ENCODE measurements at places on chromosomes 4 and X. TPM values are rescaled to one million over a fixed set of nuclear protein-coding genes. Genes with fewer than 3 reads are reported as not detected.

DNA sequence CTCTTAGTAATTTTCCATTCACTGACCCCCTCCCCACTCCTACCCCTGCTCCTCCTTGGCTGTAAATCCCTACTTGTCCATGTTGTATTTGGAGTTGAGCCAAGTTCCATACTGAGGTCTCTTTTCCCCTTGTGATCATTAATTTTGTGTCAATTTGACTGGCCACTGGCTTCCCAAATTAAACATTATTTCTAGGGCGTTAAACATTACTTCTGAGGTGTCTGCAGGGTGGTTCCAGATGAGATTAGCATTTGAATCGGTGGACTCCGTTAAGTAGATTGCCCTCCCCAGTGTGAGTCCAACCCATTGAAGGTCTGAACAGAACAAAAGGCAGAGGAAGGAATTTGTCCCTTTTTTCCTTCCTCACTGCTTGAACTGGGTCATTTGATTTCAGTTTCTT is 25.7 kb downstream of the SLC39A8 start:
- H3K27ac ChIP-seq = peak overlapping the region; percentile 70
- no peak overlapping the region for H3K4me3 ChIP-seq
- DNase-seq = no peak
- no peaks in the 10 kb centered on the region for H3K4me1 ChIP-seq

DNA sequence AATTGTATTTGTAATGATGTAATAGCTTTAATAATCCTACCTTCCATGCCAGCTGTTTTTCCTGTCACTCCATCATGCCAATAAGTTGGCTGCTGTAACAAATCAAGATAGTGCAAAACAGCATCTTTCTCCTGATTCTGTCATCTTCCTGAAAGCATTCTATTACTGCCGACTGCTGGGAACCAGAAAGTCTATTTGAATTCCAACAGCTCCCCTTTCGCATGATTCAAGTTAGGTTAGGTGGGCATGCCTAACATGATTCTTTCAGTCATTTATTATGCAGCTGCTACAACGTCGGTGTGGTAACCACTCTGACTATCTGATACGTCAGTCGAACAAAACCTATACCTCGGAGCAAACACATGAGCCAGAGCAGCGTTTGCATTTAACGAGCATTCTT is 127.9 kb upstream of the DMD start:
- peaks cover 5% of the 10 kb centered on the region for H3K27me3 ChIP-seq
- H3K36me3 ChIP-seq = no peaks in the 10 kb centered on the region
- H3K4me3 ChIP-seq = no peak overlapping the region
- H3K4me1 ChIP-seq = no peaks in the 10 kb centered on the region

The GYPE gene
- polyA plus RNA-seq = 0.70 TPM

DNA sequence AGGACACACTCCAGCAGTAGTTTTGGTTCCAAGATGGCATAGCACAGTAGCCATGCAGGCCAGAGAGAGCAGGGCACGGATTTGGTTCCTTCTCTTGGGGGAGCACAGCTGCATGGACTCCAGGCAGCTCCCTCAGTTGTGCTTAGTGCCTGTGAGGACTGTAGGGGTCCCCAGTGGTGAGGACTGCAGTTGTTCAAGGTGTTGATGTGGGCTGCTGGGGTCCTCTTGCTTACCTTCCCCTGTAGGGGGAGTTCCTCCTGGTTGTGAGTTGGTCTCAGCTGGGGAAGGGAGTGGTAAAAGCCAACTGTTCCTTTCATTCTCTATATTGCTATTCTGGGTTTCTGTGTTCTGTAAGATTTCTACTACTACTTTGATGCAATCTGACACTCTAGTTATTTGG is 606.5 kb downstream of the MAGEB5 start:
- no peaks in the 10 kb centered on the region for H3K4me1 ChIP-seq
- H3K36me3 ChIP-seq = no peaks in the 10 kb centered on the region
- no peak overlapping the region for H3K27ac ChIP-seq
- no peaks in the 10 kb centered on the region for H3K27me3 ChIP-seq

GRCh38 chr4:26873391-26874026 is 12.9 kb downstream of the STIM2 start:
- H3K27me3 ChIP-seq = no peaks in the 10 kb centered on the region
- no peak overlapping the region for H3K4me3 ChIP-seq
- no peak for DNase-seq
- H3K27ac ChIP-seq = peak overlapping the region; percentile 3

The GABRA4 gene
- not detected for polyA plus RNA-seq

DNA sequence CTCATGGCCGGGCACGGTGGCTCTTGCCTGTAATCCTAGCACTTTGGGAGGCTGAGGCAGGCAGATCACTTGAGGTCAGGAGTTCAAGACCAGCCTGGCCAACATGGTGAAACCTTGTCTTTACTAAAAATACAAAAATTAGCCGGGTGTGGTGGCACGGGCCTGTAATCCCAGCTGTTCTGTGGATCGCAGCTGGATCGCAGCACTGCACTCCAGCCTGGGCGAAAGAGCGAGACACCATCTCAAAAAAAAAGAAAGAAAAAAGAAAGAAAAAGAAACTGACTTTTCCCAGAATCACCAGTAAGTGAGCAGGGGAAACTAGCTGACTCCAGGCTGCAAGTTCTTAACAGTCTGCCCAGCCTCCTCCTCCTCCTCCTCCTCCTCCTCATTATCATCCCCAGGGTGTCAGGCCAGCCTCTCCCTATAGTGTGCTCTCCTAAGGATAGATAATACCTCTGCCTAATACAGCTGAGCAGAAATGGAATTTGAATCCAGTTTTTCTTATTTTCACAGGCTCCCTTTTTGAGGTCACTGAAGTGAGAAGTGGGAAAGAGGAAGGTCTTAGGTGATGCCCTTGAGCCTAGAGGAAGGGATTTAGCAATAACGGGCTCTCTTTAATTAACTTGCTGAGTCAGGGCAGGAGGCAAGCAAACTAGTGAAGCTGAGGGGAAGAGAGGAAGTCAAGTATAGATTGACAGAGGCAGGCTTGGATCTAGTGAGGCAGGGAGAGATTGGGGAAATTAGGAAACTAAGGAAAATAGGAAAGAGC is 11.8 kb upstream of the ELF2 start:
- DNase-seq = no peak
- H3K4me3 ChIP-seq = no peak overlapping the region
- H3K27ac ChIP-seq = no peak overlapping the region
- H3K27me3 ChIP-seq = no peaks in the 10 kb centered on the region
- no peaks in the 10 kb centered on the region for H3K4me1 ChIP-seq
- no peaks in the 10 kb centered on the region for H3K36me3 ChIP-seq

The TRAM1L1 gene
- 0.79 TPM for polyA plus RNA-seq

DNA sequence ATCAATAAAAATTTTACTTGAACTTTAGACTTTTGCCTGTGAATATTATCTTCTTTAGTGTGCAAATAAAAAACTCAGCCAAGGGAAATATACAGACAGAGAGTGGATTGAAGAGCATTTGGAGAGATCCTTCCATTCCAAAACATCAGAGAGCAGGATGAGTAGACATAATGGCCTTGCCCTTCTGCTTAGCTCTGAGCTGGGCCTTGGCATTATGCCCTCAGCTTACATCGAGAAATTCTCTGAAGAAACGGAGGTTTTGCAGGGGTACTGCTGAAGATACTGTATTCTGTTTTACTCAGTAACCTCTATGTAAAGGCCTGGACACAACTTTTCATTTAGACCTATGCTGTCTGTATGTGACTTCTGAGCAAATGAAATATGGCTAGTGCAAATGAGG is 317.4 kb downstream of the STIM2 start:
- no peaks in the 10 kb centered on the region for H3K27me3 ChIP-seq
- no peaks in the 10 kb centered on the region for H3K36me3 ChIP-seq
- no peaks in the 10 kb centered on the region for H3K4me1 ChIP-seq
- DNase-seq = no peak
- H3K4me3 ChIP-seq = no peak overlapping the region

The ADH1B gene
- 106 TPM for polyA plus RNA-seq

The CAMK2D gene
- 16.2 TPM for polyA plus RNA-seq

DNA sequence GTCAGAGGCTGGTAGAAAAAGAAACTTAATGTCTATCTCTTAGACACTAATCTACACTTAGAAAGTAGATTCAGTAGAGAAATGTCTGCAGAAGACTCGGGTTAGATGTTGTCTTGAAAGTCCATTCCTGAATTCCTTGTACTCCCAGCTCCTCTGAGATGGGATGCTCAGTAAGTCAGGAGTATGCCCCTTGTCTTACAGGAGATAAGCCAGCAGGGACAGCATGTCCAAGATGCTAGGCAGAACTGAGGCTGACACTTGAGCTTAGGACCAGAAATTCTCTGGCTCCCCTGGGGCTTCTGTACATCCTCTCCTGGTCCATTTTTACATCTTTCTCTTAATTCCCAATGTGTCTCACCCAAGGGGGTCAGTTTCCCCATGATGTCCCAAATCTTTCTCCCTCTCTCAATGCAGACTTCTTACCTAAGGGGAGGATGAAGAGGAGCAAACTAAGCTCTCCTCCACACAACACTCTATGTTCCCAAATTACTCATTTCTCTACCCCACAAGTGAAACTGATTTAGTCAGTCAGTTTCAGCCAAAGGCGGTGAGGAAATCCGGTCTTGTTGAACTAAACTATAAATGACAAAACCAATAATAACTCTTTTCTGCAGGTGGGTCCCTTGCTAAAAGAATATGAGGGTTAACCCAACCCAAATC is 558.2 kb upstream of the DIPK2B start:
- no peak overlapping the region for H3K4me3 ChIP-seq
- no peaks in the 10 kb centered on the region for H3K4me1 ChIP-seq
- H3K27ac ChIP-seq = peak overlapping the region; percentile 7
- DNase-seq = no peak
- H3K27me3 ChIP-seq = peaks cover 11% of the 10 kb centered on the region
- H3K36me3 ChIP-seq = no peaks in the 10 kb centered on the region

- H3K36me3 ChIP-seq = peaks cover 8% of the 10 kb centered on the region
- H3K27me3 ChIP-seq = no peaks in the 10 kb centered on the region
- DNase-seq = no peak
- H3K4me3 ChIP-seq = no peak overlapping the region
- H3K27ac ChIP-seq = no peak overlapping the region
- H3K4me1 ChIP-seq = no peaks in the 10 kb centered on the region
Observed at GRCh38 chr4:38086151-38086848, 126.1 kb downstream of the PTTG2 start.

GRCh38 chr4:8141935-8142334 is 16.7 kb downstream of the ABLIM2 start:
- H3K27ac ChIP-seq = no peak overlapping the region
- peaks cover 27% of the 10 kb centered on the region for H3K4me1 ChIP-seq
- no peaks in the 10 kb centered on the region for H3K27me3 ChIP-seq

The ZAR1 gene
- polyA plus RNA-seq = 0.22 TPM

The PAGE2 gene
- not detected for polyA plus RNA-seq

The MID1 gene
- polyA plus RNA-seq = 5.2 TPM

DNA sequence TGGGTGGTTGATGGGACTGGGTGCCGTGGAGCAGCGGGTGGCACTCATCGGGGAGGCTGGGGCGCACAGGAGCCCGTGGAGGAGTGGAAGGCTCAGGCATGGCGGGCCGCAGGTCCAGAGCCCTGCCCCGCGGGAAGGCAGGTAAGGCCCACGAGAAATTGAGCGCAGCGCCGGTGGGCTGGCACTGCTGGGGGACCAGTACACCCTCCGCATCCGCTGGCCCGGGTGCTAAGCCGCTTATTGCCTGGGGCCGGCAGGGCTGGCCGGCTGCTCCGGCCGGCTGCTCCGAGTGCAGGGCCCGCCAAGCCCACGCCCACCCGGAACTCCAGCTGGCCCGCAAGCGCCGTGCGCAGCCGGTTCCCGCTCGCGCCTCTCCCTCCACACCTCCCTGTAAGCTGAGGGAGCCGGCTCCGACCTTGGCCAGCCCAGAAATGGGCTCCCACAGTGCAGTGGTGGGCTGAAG is 85.1 kb upstream of the FAT4 start:
- H3K36me3 ChIP-seq = no peaks in the 10 kb centered on the region
- no peak for DNase-seq
- H3K27me3 ChIP-seq = no peaks in the 10 kb centered on the region
- no peak overlapping the region for H3K27ac ChIP-seq

GRCh38 chr4:40475609-40476008 is 140.5 kb downstream of the CHRNA9 start:
- no peak for DNase-seq
- H3K27me3 ChIP-seq = no peaks in the 10 kb centered on the region
- no peak overlapping the region for H3K4me3 ChIP-seq
- peaks cover 2% of the 10 kb centered on the region for H3K4me1 ChIP-seq

GRCh38 chrX:1072637-1073377 is 139.6 kb downstream of the CRLF2 start:
- H3K4me3 ChIP-seq = no peak overlapping the region
- H3K36me3 ChIP-seq = no peaks in the 10 kb centered on the region
- H3K27me3 ChIP-seq = no peaks in the 10 kb centered on the region

The AKAP14 gene
- polyA plus RNA-seq = 10.4 TPM

GRCh38 chrX:51824061-51824460 is 69.4 kb upstream of the MAGED1 start:
- no peak for DNase-seq

- DNase-seq = no peak
- no peaks in the 10 kb centered on the region for H3K27me3 ChIP-seq
- no peak overlapping the region for H3K27ac ChIP-seq
- no peaks in the 10 kb centered on the region for H3K4me1 ChIP-seq
Observed at GRCh38 chr4:111960241-111960667, 185.0 kb upstream of the FAM241A start.

GRCh38 chr4:73066928-73067327 is 2.6 kb downstream of the COX18 start:
- peaks cover 7% of the 10 kb centered on the region for H3K4me1 ChIP-seq
- H3K4me3 ChIP-seq = no peak overlapping the region
- H3K27ac ChIP-seq = no peak overlapping the region
- H3K27me3 ChIP-seq = no peaks in the 10 kb centered on the region
- peaks cover 9% of the 10 kb centered on the region for H3K36me3 ChIP-seq

Measured in lung (tissue), 17 donors.